ENCODE measurements at places on chromosomes 11 and 22.
A peak's percentile ranks its signal among the peaks of the same experiment; 100 is the strongest.

DNA sequence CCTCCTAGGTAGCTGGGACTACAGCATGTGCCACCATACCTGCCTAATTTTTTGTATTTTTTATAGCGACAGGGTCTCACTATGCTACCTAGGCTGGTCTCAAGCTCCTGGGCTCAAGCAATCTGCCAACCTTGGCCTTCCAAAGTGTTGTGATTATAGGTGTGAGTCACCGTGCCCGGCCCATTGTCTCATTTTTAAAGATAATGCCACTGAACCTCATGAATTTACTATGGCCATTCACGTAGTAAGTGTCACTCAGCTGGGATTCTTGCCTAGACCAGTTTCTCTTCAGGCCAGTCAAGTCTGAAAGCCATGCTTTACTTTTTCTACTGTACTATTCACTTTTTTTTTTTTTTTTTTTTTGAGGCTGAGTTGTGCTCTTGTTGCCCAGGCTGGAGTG is 22.4 kb downstream of the DEPDC5 start:
- no peak for DNase-seq

GRCh38 chr11:94675813-94676212 is 92.3 kb upstream of the AMOTL1 start:
- peak; percentile 35 for DNase-seq

DNA sequence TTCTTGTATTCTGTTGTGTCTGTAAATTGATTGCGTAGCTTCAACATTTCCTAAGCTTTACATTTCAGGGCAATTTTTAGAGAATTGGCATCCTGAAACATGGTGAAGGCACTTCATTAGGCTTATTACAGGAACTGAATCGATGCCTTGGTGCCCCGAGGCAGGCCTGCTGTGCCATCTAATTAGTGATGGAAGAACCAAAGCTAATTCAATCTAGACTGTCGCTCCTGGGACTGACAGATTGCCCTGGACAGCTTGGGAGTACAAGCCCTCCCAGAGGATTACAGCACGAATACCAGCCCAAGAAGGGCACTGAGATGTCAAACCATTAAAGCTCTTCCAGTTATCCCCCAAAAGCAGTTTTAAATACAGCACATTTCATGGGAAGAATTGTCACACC is 243.2 kb upstream of the ZC3H12C start:
- DNase-seq: no peak

DNA sequence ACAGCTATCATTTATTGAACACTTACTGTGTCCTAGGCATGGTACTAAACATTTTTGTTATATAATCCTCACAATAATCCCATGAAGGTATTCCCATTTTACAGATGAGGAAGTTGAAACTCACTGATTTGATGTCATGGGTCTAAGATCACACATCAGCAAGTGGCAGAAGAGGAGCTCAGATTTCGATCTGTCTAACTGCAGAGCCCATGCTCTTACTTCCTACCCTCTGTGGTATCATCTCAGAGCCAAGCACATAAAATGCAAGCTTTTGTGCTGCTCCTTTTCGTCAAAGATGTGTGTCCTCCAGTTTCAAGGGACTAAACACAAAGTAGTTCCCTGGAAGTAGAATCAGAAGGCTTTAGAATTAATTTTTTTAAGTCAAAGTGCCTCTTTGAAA is 71.1 kb downstream of the ARFGAP2 start:
- no peak for DNase-seq

DNA sequence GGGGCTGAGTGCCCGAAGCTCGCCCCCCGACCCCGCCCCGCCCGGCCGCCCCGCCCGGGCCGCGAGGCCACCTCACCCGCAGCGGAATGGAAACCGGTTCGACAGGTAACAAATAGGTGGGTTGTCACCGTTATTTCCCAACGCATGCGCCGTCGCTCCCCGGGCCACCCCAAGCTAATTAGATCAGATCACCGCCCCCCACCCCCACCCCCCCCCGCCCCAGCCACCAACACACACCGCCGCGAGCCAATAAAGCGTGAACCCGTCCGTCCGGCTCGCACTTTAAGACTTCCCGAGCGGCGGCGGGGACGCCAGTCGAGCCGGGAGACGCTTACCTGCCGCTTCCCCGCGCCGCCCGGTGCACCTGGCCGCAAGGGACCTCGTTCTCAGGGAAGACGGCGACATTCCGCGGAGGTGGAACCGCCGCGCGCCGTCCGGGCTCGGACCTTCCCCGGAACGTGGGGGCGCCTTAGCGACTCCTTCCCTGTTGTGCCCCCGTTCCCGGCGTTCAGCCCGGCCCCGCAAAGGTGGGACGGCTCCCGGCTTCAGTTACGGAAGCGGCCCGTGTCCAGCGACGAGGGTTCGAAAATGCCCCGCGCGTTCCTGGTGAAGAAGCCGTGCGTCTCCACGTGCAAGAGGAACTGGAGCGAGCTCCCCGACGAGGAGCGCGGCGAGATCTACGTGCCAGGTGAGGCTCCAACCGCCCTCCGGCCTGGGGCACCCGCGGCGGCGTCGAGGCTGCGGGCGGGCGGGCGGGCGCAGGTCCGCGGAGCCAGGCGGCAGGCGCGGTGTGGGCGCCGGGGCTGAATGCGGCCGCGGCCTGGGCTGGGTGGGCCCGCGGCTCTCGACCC is at the start of gene OVOL1:
Gene OVOL1 (plus strand): TSS at position 278 of the 851 bp plus-strand sequence. CDS start 311 bp downstream, at position 589.
- peak; percentile 59 for DNase-seq

Data from LNCaP clone FGC (cell line).